Fibroblast of the conjunctiva (primary cell): ENCODE measurements at places on chromosomes 11 and 22.
A peak's percentile ranks its signal among the peaks of the same experiment; 100 is the strongest.

- no peak for DNase-seq
These were observed 123.3 kb upstream of the TBCEL start for GRCh38 chr11:120900643-120901042.

GRCh38 chr11:20658135-20658534 is 11.3 kb upstream of the NELL1 start:
- no peak for DNase-seq

GRCh38 chr11:121235057-121235456 is 57.5 kb upstream of the SC5D start:
- no peak for DNase-seq

DNA sequence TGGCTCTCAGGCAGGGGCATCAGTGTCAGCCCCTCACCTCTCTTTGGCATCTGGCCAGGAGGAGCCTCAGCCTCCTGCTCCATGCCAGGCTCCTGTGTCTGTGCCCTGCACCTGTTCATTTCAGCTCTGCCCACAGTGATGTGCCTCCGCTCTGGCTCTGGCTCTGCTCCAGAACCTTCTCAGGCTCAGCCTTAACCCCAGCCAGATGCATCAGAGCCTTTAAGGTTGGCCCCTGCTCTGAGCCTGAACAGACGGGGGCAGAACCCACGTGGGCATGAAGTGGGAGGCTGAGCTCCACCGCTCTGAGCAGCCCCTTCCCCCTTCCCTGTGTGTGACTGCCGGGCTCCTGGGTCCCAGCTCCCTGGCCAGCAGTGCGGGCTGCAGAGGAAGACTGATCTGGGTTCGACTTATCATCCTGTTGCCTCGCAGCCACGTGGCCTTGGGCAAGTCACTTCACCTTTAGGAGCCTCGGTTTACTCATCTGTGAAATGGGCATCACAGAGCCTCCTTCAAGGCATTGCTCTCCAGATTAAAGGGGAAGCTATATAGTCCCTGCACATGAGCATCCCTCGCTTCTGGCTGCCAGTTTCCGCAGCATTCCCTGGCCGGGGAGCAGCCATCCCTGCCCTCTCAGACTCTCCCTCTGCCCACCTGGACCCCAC is 44.7 kb upstream of the RTL6 start:
- DNase-seq = no peak

- no peak for DNase-seq
These were observed at the start of gene SCGB1D1 for GRCh38 chr11:62190011-62190410. Gene SCGB1D1 (plus strand): TSS chr11:62190216. CDS start chr11:62190285, 69 bp downstream.

DNA sequence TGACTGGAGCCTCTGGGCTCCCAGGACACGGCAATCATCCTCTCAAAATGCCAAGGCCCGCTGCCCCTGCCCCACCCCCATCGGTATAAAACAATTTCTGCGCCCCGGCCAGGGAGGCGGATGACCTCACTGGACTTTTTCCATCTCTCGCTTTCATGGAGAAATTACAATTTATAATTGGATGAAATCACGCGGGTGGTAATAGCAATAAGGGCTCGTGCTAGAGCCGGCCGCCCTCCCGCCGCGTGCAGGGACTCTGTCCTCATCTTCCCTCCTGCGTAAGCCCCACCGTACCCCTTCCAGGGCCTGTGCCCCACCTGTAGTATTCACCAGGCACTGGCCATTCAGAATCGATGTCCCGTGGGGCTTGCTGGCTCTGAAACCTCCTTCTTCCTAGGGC is 64.5 kb downstream of the MACROD1 start:
- DNase-seq = no peak

GRCh38 chr11:2449548-2450320 is 4.9 kb downstream of the KCNQ1 start:
- DNase-seq = no peak

GRCh38 chr11:61958590-61958989 is 8.4 kb downstream of the BEST1 start:
- DNase-seq = no peak

- DNase-seq = peak; percentile 65
These were observed 37.9 kb downstream of the CELF1 start for GRCh38 chr11:47514825-47515647.

- no peak for DNase-seq
These were observed 64.2 kb downstream of the HIPK3 start for GRCh38 chr11:33321422-33321821.

- DNase-seq = no peak
These were observed 176.0 kb downstream of the WNT11 start for GRCh38 chr11:76030286-76030685.

DNA sequence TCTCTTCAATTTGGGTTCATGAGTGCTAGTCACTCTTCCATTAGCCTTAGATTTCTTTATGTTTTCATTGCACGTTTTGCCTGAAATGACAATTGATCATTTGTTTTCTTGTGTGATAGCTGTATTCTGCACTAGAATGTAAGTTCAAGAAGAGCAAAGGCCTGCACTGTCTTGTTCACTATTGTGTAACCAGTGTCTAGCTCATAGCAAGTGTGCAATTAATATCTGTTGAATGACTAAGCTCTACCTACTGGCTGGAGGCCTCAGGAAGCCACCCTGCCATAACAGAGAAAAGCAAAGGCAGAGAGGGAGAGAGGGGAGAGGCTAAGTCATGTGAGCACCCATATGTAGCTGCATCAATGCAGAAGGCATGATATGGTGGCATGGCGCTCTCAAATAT is 292.8 kb upstream of the SYN3 start:
- DNase-seq = no peak

GRCh38 chr11:108551651-108552462 is 41.7 kb downstream of the EXPH5 start:
- no peak for DNase-seq

GRCh38 chr11:128506356-128506755 is 81.0 kb downstream of the ETS1 start:
- DNase-seq = no peak

DNA sequence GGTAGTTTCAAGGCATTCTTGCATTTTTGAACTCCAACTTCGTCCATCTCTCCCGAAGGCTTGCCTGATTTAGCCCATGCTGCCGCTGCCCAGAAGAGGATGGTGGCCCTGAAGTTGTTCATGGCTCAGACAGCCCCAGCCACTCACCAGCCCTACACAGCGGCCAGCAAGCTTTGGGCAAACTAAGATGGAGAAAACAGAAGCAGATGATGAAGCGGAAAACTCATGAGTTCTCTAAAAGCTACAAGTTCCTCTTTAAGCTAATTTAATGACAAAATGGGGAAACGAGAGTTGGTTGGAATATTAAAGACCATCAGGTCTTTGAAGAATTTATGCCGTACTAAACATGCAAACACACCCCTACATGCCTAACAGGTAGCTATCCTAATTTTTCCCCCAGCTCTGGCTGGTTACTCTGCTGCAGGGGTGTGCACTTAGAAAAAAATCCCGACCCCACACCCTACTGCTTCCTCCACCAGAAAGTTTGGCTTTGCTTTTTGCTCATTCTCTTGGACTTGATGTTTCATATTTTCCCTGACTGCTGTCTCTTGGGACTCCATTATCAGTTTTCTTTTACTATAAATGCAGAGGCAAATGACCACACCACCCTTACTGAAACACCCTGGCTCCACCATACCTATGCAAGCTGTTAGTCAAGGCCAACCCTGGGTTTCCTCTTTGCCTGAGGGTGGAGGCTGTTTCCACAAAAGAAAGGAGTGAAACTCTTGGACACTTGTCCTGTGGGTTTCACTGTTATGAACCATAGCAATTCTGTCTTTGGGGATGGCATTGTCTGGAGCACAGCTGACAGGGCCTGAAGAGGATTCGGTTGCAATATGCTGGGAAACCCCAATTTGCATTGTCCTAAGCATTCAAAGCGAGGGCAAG is at the start of gene MPEG1:
MPEG1 (minus strand) TSS at position 184 of the 888 bp plus-strand sequence; CDS start at position 122, 62 bp downstream.
- DNase-seq = no peak

- no peak for DNase-seq
These were observed 766 bp downstream of the APOL2 start for GRCh38 chr22:36238373-36239149.

GRCh38 chr11:76685237-76685636 is 14.7 kb upstream of the LRRC32 start:
- DNase-seq = no peak

DNA sequence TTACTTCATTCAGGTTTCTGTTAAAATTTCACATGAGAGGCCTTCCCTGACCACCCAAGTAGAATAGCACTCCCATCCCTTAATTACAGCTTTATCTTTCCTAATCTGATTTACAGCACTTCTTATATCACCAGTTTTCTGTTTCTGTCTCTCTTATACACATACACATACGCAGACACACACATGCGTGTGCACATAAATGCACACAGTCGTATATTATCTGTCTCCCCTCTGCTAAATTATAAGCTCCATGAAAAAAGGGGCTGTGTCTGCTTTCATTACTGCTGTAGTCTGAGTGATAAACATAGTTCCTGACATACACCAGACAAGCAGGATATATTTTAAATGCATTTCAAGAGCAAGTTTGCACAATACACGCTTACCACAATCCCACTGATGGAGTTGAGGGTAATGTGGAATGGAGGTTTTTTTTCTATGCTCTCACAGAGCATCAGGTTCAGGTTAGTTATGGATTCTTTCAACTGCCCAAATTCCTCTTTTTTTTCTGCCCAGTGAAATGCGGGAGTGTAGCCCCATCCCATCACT is 13.7 kb upstream of the TOP3B start:
- no peak for DNase-seq

- DNase-seq = no peak
These were observed 622.8 kb downstream of the NTM start for GRCh38 chr11:131993246-131993645.

DNA sequence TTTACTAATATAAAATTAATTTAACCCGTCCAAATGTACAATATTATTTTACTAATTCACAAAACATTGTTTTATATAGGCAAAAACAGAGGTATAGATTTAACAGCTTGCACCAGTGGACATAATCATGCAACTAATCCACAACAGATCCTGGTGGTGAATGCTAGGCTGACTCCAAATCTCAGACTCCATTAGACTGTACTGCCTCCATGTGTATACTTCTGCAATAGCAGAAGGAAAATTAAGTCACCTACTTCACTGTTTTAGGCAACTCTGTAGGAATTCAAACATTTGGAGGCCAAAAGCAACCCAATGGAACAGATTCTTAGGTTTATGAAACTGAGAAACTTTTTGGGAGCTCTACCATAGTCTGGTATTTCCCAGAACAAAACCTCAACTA is 30.0 kb upstream of the RAB39A start:
- DNase-seq = peak; percentile 49

DNA sequence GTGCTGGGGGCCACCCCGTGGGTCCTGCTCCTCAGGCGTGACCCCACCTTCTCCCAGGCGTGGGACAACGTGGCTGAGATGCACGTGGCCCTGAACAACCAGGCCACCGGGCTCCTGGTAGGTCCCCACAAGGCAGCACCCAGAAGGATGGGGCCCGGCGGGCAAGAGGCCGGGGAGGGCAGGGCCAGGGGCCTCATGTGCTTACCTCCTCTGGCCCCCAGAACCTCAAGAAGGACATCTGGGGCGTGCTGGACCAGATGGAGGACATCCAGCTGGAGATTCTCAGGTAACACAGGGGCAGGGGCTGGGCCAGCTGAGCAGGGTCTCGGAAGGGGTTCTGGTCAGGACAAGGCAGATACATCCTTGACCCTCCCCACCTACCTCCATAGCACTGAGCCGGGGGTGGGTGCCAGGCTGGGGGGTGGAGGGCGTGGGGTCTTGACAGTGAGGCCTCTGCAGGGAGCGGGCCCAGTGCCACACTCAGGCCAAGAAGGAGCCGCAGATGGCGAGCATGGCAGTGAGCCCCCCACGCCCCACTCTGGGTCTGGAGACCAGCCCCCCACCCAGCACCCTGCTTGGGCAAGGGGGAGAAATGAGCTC is 186.3 kb downstream of the IGLL1 start:
- DNase-seq = no peak

DNA sequence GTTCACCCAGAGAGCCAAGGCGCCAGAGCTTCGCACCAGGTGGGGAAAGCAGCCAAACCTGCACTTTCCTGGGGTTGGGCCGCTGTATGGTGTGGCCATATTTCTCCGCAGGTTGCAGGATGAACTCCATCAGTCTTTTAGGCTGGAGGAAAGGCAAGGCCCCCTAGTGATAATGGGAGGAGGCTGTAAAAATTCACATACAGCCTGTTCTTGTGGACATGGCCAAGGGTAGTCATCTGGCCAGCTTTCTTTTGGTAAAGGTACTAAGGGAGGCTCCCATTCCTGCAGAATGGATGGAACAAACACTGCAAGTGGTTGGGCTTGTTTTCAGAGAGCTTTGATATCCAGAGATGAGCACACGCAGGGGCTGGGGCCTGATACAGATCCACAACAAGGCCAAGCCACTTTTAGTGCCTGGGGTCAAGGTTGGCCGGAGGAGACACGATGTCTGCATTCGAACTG is 29.6 kb downstream of the C22orf31 start:
- no peak for DNase-seq

DNA sequence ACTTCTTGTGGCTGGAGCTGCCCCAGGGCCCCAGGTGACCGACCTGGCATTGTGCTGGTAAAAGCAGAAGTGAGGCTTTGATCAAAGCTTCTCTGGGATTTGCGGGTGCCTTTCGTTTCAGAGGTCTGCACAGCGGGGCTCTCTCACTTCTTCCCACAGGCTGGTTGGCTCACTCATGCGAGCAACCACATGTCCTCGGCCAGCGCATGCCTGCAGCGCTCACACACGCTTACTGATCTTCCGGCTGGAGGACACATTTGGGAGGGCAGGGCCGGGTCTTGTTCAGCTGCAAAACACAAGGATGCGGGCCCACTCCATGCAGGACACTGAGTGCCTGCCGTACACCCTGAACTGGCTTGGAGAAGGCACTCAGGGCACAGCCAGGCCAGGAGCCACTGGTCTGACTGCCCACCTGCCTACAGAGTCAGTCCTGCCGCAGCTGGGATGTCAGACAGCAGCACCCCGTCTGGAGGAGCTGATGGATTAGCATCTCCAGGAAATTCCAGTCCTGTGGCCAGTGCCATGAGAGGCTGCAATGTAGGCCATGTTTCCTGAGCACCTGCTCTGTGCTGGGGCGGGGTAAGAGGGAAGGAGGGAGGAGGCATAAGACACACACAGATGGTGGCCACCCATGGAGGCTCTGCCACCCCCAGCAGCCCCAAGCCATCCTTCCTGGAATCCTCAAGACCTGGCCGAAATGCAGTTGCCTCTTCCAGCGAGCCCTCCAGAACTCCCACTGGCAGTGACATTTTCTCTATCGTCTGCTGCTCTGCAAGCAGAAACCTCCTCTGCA is 1383.2 kb downstream of the BRD1 start:
- no peak for DNase-seq

DNA sequence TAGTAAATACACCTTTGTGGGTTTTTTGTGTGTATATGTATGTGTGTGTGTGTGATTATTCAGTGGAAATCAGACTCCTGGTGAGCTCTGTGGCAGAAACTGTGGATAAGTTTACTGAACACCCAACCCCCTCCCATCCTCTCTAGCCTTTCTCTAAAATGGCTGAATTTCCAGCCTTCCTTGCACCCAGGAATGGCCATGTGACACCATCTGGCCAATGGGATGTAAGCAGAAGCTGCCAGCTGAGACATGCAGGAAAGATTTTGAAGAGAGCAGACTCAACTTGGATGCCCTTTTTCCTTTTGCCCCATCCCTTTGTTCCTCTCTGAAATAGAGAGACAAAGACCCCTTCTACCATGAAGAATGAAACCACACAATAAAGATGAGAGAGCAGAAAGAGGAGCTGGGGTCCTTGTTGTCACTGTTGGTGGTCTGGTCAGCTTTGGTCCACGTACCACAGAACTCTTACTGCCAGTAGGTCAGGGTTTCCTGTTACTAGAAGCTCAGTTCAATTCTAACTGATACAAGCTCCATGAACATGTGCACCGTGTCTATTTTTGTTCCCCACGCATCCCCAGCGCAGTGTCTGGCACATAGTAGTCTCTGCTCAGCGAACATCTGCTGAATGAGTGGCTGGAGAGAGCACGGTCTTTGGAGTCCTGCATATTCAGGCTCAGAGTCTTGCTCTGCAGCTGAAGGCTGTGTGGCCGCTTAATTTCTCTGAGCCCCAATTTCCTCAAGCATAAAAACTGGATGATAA is 57.5 kb downstream of the SEZ6L start:
- no peak for DNase-seq

- no peak for DNase-seq
These were observed 23.5 kb downstream of the CACNG2 start for GRCh38 chr22:36680038-36680437.
